ENCODE measurements at places on chromosomes 7 and 10.

DNA sequence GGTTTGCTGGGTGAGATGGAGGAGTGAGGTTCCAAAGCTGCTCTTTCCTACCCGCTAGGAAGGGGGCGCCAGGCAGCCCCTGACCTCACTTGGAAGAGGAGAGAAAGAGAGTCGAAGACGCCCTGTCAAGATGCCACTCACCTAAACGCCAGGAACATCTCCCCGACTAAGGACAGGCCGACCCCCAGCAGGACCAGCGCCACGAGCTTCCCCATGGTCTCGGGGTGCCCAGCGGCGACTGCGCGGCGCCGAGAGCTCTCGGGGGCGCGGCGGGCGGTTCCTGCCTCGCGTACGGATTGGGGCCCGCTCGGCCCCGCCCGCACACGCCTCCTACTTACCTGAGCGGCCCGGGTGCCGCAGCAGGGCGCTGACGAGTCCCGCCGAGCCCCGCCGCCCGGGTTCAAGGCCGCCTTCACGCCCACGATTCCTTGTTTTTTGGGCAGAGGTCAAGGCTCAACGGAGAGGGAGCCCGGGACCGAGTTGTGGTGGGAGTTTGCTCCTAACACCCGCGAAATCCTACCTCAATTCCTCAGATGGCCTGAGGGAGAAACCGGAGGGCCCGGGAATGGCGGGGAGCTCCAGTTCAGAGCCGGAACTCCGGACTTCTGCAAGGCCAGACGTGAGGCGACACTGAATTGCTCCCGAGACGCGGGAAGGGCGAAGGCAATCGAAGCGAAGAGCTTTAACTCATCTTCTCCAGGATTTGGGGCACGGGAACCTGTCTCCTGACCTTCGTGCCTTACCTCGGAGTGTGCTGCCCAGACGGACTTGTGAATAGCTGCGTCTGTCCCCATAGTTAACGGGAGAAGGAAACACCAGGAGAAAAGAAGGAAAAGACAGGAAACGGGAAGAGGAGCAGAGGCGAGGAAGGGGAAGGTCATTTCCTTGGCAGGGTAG is at the start of gene PON3:
Gene PON3, minus strand, starts transcription at position 240 of the 897 bp plus-strand sequence. Its CDS starts 25 bp downstream, at position 215.
- DNase-seq: no peak

GRCh38 chr7:133282094-133282493 is 29.2 kb downstream of the EXOC4 start:
- no peak for DNase-seq

GRCh38 chr10:95295031-95295755 is 4.4 kb upstream of the PDLIM1 start:
- peak; percentile 54 for DNase-seq

DNA sequence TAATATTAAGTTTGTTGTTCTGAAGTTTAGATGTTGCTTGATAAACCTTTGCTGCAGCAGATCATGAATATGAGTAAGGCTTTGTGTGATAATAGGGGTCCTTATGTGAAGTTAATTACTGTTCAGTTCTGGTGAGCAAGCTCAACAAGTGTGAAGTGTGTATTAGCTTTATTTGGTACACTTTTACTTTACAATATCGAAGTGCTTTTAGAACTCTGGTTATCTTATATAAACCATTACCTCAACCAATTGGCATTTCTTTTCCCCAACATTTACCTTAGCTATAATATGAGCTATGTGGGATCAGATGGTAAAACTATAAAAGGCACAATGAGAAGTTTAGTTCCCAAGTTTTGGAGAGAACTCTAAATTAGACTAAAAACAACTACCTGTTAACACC is 127.6 kb downstream of the LCOR start:
- DNase-seq: no peak

GRCh38 chr10:100109670-100110069 is 28.0 kb upstream of the CPN1 start:
- no peak for DNase-seq

- no peak for DNase-seq
These were observed 117.6 kb downstream of the NRP1 start for GRCh38 chr10:33216661-33217427.

- no peak for DNase-seq
These were observed 7.6 kb downstream of the ATP5F1C start for GRCh38 chr10:7795605-7796004.

GRCh38 chr10:24352399-24352798 is 143.5 kb downstream of the KIAA1217 start:
- DNase-seq: no peak

GRCh38 chr7:521221-522070 is 1.8 kb upstream of the PDGFA start:
- DNase-seq: no peak

GRCh38 chr7:27220440-27220955 is 20.6 kb upstream of the HOXA13 start:
- no peak for DNase-seq

DNA sequence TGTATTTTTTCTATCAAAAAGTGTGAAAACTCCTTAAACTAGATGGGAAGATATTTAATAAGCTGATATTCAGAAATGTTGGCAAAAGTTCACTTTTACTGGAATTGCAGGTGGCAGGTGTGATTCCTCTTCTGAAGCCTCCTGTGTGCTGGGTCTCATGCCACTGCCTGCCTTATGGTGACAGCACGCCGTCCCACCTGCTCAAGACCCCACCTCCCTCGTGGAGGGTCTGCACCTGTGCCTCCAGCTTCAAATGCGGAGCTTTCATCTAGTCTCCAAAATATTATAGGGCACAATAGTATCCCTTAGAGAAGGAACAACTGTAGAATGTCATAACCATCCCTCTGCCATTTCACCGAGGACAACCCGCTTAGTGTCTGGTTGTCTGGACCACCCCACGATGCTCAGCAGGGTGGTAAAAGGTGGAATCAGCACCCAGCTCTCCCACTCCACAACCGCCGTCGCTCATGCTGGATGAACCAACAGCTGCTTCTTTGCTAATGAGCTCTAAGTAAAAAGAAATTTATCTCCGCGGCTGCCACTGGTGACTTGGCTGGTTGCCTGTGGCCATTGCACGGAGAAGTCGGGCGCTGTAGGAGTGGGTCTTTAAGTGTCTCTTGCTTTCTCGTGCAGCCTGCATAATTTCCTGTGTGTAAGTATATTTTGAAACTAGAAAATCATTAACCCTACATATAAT is 119.3 kb upstream of the TCERG1L start:
- DNase-seq: no peak

- DNase-seq: peak; percentile 25
These were observed 15.5 kb upstream of the CRTAC1 start for GRCh38 chr10:98045785-98046389.

GRCh38 chr7:92723205-92723604 is 113.2 kb downstream of the CDK6 start:
- no peak for DNase-seq

DNA sequence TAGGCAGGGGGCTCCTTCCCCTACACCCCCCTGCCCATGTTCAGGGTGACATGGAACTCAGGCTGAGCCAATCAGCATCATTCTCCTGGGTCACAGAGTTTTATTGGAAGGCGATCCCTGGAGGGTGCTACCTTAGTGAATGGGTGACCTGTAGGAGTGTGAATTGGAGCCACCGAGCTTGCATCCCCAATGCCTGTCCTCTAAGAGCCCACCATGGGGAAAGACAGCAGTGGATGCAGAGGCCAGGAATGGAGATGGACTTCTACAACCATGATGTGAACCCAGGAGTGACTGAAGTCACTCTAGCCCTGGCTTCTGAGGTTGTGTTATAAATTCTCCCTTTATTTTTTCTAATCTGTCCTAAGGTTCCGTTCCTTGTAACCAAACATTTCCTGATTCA is 89.4 kb downstream of the CCDC71L start:
- DNase-seq: no peak

- DNase-seq: no peak
These were observed 51.0 kb upstream of the COBL start for GRCh38 chr7:51367614-51367968.

Data from left renal cortex interstitium (tissue), 4 donors.